Cortex of kidney (tissue), 1 donor: ENCODE measurements at places on chromosomes 7 and 10.

- no peak for DNase-seq
Measured at GRCh38 chr10:59387951-59388670, 25.8 kb upstream of the FAM13C start.

- no peak for DNase-seq
Measured at GRCh38 chr7:116316838-116317628, 106.7 kb downstream of the TES start.

DNA sequence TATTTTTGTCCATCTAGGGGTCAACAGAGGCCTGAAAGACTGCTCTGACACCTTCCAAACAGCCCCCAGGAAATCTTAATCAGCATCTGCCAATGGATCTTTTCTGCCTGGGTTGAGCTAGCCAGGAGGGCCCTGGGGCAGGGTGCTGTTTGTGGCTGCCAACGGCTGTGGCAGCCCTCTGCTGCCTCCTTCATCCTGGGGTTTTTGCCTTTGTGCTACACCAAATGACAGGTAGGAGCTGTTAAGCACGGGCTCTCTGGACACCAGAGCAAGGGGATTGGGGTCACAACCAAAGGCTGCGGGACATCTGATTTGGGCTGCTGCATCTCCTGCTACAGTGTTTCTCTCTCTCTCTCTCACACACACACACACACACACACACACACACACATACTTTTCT lies 2.0 kb upstream of the KIAA1217 start:
- DNase-seq, result no peak

DNA sequence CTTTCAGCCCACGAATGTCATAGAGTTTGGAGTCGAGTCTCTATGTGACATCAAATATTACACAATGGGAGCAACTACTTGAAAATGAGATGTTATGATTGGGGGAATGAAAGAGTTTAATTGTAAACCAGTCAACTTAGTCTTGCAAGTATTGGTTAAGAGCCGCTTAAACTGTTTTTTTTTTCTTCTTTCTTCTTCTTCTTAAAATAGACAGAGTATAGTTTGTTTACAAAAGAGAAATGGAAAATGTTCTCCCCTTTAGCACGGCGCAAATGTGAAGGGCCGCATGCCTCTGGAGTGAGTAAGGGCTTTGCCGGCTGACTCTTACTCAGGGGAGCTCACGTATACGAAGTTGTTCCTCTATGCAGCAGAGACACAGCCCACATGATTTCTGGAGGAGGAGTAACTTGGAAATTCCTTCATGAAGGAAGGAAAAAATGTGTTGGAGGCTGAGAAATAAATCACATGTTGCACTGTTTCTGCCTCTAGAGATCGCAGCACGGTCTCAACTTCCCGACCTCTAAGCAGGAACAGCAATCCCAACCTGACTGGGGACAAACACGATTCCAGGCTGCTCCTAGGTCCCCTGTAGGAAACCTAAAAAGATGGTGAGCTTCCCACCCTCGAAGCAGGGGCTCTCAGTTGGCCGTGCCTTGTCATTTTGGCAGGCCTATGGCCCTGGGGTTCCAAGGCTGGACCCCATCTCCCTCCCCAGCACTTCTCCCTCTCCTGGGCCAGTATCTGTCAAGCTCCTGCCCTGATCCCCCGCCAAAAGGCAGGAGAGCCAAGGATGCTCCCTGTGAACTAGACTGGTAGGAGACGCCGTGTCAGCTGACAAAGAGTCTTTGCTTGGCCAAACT lies 44.8 kb downstream of the MYOF start:
- no peak for DNase-seq

DNA sequence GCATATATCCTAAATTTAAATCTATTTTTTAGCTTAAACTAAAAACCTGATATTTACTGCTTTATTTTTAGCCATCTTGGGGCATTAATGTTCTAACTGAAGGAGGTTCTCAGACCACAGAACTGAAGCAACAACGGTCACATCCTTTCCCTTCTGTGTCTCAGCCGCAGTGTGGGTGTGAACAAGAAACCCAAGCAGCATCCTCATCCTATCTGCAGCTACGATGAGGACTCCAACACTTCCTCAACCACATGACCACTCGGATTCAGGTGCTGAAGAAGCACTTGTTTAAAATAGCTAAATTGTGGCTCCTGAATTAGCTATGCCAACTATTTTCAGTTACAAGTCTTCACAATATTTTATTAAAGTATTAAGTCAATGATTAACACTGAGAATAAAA lies 5.3 kb downstream of the ESYT2 start:
- no peak for DNase-seq
